Stimulated activated CD8-positive, alpha-beta memory T cell treated with anti-CD3 and anti-CD28 coated beads, Interleukin-15, amount 100 ng/mL, for 4 hours (primary cell): ENCODE measurements at places on chromosomes 1 and 21.

- no peak for DNase-seq
These were observed 2.9 kb downstream of the ARF1 start for GRCh38 chr1:228085287-228085951.

DNA sequence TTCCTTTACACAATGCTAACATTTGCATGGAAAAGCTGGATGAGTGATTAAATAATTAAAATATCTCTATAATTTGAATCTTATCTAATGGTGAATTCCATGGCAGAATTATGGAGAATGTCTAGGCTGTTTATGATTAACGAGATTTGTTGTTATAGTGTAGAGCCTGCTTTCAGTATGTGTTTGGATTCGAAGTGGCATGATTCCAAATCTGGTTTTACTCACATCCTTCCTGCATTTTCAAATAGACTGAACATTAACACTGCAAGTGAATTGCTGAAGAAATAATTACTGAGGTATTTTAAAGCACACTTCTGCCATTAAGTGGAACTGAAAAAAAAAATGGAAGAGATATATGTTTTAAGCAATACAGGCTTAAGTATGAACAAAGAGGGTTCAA is 5.1 kb upstream of the NEK7 start:
- no peak for DNase-seq

GRCh38 chr1:182614796-182615454 is 10.7 kb upstream of the RGS16 start:
- DNase-seq, result no peak

DNA sequence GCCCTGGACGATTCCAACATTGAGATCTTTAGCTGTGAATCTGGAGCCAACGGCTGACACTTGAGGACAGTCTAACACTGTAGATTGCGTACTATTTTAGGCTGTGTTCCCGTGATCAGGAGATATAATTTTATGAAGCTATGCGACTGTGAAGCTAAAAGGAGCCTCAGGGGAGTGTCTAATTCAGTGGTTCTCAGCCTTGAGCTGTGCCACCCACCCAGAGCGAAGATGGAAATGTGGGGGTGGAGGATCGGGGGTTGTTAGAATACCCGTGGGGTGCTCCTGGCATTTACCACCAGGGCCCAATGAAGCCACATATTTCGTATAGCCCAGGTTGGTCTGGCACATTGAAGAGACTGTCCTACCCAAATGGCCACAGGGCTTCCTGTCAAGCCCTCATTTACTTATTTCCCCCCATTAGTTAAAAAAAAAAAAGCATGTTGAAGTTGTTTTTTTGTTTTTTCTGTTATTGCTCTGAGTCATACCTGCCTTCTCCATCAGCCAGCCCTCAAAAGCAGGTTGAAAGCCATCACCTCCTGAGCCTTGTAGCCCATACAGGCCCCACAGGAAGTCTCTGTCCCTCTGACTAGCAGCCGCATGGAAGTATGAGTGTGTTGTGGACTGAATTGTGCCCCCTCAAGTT is 141.7 kb downstream of the GALNT2 start:
- DNase-seq, result peak; percentile 34

- no peak for DNase-seq
These were observed 399 bp upstream of the PTPRC start for GRCh38 chr1:198638441-198638840.

DNA sequence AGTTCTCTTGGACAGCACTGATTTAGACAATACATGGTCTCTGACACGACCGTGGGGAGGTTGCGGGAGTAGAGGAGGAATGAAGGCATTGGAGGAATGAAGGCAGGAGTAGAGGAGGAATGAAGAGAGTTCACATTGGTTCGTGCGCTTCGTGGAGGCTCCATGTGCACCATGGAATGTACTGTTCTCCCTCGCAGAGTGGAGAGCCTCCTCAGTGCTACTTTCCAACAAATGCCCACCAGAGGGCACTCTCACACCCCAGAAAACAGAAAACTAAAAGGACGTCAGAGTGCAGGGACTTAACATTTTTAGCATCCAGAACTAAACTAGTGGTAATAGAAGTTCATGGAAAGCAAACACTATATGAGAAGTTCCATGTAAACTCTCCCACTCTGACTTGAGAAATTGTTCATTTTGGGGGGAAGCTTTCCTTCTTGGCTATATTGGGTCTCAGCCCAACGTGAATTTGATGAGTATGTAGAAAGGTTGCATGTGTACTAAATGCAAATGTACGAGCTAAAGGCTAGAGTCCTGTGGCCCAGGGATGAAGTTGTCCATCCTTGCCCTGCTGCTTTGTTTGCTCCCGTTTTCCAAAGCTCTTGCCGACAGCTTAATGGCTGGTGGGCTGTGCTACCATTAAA is 211.6 kb downstream of the LMX1A start:
- no peak for DNase-seq

DNA sequence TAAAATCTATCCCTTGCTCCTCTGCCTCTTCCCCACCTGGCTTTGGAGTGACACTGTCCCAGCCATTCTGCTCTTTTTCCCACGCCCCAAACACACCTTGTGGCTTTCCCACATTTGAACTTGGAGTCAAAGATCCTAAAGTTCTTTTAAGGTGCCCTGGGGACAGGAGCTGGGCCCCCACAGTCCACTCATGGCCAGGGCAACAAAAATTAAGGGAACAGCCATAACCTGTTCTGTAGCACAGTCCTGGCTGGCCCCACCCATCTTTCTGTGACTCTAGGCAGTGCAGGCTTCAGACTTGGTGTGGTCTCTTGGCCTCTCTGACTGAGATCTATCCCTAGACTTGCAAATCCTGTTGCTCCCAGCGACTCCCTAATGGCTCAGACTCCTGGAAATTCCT is 143.0 kb upstream of the MAGI3 start:
- DNase-seq, result no peak

DNA sequence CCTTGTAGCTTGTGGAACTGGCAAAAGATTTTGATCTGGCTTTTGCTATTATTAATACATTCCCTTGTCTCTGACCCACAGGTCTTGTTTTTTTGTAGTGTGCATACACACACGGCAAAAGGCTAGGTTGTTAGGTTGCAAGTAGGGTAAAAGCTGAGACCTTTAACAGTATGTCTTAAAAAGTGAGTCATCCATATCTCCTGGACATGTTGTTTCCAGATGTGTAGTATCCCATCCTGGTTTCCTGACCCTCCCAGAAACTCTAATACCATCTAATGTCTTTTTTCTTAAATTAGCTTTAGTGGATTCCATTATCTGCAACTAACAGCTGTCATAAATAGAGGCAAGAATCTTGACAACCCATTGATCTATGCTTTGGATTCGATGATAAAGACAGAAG is 14.7 kb downstream of the OVGP1 start:
- no peak for DNase-seq

DNA sequence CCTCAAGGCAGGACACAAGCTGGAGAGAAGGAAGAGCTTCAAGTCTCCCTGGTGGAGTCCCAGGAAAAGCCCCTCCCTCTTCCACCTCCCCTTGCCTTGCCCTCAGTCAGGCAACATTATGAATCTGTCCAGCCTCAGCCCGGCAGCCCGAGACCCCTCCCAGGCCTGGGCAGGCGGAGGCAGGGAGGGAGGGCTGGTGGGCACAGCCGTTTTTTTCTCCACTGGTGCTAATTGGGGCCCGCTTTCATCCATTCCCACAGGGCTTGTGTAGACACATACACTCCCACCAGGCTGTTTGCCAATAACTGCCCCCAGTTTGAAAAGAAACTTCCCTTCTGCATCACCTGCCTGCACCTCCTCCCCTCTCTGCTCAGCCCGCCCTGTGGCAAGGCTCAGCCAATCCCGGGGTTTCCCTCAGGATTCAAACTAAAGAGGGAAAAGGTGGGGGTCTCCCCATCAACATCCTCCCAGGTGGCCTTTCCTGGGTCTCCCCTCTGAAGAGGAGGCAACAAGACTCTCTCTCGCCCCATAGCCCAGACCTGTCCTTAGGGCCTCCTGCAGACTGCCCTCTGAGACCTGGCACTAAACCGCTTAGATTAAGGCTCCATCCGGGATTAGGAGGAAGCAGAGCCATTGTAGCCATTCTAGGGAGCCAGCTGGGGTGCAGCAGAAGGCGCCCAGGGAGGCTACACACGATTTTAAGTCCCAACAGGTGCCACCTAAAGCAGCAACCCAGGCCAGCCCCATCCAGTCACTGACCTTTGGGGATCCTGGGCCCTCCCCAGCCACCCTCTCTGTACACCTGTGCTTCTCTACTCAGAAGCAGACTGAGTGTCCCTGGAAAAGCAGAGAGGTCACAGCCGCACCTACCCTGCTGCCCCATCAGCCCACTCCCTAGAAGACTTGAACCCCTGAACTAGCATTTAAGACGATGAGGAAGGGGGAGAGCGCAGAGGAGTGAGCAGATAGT is 3.5 kb downstream of the IGSF9 start:
- no peak for DNase-seq

- DNase-seq, result no peak
These were observed 377.3 kb upstream of the NFIA start for GRCh38 chr1:60705026-60705425.

DNA sequence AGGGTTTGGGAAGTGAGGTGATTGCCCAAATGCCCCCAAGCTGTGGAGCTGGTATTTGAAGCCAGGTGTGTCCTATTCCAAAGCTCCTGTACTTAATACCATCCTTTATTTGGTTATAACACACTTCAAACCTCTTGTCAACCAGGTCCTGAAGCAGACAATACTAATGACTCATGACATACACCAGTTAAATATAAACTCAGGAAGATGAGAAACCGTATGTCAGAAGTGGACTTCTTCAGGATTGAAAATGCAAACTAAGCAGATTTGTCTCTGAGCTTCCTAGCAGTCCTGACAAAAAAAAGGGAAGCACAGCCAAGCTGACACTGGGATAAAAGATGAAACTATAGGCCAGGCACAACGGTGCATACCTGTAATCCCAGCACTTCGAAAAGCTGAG is 70.6 kb downstream of the ALPL start:
- no peak for DNase-seq

GRCh38 chr1:228212415-228212965 is 4.6 kb downstream of the OBSCN start:
- DNase-seq, result no peak

- DNase-seq, result no peak
These were observed 70.4 kb downstream of the ACTL8 start for GRCh38 chr1:17825273-17826164.

DNA sequence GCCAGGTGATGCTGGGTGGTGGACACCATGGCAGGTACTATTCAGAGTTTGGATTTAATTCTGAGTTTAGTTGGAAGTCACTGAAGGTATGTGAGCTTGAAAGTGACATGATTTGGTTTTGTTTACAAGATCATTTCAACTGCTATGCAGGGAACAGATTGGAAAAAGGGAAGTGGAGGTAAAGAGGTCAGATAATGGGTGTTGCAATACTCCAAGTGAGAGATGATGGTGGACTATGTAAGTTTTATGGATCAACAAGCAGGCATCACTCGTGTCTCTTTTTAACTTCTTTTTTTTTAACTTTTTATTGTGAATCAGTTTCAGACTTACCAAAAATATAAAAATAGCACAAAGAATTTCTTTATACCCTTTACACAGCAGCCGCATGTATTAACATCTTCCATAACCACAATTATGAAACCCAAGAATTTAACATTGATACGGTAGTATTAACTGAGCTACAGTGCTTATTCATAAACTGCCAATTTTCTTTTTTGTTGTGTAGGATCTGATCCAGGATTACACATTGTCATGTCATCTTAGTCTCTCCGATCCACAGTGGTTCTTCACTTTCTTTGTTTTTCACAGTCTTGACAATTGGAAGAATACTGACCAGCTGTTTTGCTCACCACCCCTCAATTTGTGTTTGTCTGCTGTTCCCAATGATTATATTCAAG is 24.9 kb upstream of the NHLH2 start:
- no peak for DNase-seq

- DNase-seq, result no peak
These were observed 78.2 kb downstream of the NAV1 start for GRCh38 chr1:201617157-201617556.

DNA sequence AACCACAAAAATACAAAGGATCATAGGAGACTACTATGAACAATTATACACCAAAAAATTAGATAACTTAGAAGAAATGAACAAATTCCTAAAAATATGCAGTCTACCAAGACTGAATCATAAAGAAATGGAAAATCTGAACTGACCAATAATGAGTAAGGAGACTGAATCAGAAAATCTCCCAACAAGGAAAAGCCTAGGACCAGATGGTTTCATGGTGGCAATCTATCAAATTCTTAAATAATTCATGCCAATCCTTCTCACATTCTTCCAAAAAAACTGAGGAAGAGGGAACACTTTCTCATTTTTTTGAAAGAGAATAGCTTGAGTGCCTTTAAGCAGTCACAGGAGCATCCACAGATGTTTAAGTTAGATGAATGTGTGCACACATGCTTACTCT is 31.8 kb upstream of the DISP1 start:
- DNase-seq, result no peak

DNA sequence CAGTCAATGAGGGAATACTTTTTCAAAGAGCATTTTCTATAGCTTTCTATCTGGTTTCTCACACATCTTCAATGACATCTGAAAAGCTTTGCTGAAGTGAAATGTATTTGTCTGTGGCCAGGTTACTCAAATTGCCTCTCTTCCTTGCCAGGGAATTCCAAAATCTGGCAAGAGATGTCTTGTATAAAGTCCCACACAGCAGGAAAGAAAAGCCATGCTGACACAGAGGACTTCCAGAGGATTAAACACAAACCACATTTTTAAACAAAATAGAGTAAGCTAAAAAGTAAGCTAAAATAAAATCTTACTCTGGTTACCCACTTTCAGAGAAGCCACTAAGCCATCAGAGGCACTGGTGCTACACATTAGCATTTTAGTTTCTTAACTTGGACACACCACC is 93.1 kb upstream of the BCAR3 start:
- DNase-seq, result no peak

- no peak for DNase-seq
These were observed 12.6 kb upstream of the IL12RB2 start for GRCh38 chr1:67294836-67295617.

GRCh38 chr1:232170909-232171308 is 459.0 kb downstream of the SIPA1L2 start:
- no peak for DNase-seq

DNA sequence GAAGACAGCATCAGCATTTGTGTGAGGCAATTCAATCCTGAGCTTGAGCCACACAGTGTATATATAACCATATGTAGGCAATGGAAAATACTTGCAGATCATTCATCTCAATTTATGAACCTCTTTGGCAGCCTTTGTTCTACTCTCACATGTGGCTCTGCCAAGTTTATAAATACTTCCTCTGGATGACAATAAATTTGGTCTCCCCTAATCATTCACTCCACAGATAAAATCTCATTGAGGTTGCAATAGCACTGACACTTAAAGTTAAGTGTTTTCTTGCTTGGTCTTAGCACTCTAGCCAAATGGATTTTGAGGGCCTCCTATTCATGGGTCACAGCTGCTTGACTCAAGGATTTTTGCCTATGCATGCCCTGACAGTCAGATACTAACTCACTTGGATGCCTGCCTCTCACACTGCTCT is 136.6 kb upstream of the VANGL1 start:
- DNase-seq, result no peak
